ENCODE measurements at places on chromosomes 5 and 9.
A peak's percentile ranks its signal among the peaks of the same experiment; 100 is the strongest.

GRCh38 chr5:1118738-1119137, 6.9 kb upstream of the SLC12A7 start:
- DNase-seq: no peak

DNA sequence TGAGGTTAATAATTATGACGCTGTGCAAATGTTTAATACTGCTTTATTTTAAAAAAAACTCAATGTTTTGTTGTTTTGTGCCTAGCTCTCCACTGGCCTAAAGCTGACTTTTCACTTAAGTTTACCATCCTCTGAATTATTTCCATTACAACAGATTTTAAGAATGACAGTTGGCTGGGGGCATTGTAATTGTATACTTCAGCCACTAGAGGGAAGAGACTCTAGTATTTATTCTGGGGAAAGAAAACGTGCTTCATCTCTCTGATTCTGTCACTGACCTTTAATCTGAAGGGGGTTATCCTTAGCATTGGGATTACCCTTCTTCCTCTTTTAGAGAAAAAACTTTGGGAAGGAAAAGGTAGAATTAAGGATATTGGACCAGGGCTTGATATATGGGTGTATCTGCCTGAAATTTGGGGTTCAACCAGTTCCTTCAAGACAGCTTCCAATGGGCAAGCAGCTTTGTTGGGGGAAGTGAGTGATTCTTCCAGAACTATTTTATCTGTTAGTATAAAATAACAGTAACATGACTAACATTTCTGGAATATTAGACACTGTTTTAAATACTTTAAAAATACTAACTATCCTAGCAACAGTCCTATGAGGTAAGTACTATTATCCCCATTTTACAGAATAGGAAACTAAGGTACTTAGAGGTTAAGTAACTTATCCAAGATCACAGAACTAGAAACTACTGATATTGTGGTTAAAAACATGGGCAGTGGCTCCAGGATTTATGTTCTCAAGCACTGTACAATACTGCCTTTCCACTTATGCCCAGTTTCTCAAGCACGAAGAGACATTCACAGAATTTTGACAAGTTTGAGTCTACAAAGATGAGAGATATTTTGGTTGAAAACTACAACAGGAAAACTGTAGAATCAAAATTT, 208.4 kb downstream of the CD180 start:
- DNase-seq: peak; percentile 42

- no peak for DNase-seq
These were observed 78.6 kb downstream of the ANXA1 start for GRCh38 chr9:73230251-73230650.

DNA sequence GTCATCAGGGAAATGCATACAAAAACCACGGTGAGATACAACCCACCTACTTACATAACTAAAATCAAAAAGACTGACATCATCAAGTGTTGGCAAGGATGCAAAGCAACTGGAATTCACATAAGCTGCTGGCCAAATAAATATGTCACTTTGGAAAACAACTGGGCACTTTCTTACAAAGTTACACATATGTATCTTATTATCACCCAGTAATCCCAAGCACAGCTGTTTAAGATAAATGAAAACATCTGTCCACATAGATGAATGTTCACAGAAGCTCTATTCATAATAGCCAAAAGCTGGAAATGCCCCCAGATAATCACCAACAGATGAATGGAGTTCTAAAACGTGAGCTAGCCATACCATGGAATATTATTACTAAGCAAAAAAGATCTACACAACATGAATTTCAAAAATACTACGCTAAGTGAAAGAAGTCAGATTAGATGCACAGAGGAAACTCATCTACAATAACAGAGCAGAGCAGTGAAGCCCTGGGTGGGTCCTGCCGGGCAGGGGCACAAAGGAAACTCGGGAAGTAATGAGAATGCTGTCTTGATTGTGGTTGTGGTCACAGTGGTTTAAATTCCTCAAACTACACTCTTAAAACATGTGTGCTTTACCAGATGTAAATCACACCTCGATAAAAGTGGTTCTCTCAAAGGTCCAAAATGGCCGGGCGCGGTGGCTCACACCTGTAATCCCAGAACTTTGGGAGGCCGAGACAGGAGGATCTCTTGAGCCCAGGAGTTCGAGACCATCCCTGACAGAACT, 8.5 kb downstream of the CAMSAP1 start:
- DNase-seq: no peak

GRCh38 chr5:33180900-33181299, 259.9 kb upstream of the TARS1 start:
- DNase-seq: no peak

- DNase-seq: no peak
These were observed 60.6 kb upstream of the ZFR start for GRCh38 chr5:32504989-32505596.

GRCh38 chr9:126852086-126852688, 8.3 kb upstream of the ZBTB34 start:
- DNase-seq: no peak

- DNase-seq: no peak
These were observed 339.7 kb downstream of the RAB3C start for GRCh38 chr5:58922461-58923171.

- DNase-seq: peak; percentile 83
These were observed 131.8 kb upstream of the CHD1 start for GRCh38 chr5:99060306-99061261.

GRCh38 chr5:170788626-170789304, 5.2 kb downstream of the GABRP start:
- DNase-seq: no peak

DNA sequence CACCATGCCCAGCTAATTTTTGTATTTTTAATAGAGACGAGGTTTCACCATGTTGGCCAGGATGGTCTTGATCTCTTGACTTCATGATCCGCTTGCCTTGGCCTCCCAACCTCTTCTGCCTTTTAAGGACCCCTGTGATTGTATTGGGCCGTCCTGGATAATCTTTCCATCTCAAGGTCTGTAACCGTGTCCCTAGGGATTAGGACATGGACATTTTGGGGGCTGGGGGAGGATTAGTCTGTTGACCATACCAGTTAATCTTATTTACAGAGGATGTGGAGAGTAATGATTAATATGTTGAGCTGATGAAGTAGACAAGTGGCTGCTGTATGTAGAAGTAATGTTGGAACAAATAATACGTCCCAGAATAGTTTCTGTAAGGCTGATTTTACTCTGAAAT, 23.1 kb downstream of the LNPEP start:
- no peak for DNase-seq

DNA sequence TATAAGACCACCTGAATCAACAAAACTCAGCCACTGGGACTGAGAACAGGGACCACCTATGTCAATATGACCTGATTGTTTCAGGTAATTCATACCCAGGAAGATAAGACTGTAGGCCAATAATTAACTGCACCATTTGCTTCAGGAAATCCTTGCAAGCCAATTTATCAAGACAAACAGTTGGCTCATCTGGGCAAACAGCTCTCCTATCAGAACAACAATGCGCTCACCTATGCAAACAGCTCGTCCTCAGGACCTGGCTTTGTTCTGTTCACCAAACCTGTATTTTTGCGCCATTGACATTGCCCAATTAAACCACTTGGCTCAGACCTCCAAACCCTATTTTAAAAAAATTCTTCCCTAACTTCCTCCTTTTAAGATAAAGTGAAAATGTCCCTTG, 92.3 kb upstream of the MARCHF11 start:
- no peak for DNase-seq

DNA sequence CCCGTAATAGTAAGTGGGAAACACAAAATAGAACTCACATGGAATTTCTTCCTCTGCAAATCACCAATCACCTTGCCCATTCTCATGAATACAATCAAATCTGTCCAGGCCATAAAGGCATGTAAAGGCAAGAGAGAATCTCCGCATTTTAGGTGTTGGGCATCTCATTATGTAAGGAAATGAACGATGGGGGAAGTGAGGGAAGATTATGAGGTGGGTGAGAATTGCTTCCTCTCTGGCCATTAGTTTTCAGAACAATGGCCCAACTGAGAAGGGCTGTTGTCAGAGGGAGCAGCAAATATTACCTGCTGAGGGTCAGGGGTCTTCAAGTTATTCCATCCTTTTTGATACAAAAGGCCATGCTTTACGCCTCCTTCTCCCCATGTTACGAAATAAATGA, 455.1 kb downstream of the ARHGEF28 start:
- DNase-seq: no peak

- no peak for DNase-seq
These were observed 188.6 kb downstream of the CARTPT start for GRCh38 chr5:71907608-71908145.

DNA sequence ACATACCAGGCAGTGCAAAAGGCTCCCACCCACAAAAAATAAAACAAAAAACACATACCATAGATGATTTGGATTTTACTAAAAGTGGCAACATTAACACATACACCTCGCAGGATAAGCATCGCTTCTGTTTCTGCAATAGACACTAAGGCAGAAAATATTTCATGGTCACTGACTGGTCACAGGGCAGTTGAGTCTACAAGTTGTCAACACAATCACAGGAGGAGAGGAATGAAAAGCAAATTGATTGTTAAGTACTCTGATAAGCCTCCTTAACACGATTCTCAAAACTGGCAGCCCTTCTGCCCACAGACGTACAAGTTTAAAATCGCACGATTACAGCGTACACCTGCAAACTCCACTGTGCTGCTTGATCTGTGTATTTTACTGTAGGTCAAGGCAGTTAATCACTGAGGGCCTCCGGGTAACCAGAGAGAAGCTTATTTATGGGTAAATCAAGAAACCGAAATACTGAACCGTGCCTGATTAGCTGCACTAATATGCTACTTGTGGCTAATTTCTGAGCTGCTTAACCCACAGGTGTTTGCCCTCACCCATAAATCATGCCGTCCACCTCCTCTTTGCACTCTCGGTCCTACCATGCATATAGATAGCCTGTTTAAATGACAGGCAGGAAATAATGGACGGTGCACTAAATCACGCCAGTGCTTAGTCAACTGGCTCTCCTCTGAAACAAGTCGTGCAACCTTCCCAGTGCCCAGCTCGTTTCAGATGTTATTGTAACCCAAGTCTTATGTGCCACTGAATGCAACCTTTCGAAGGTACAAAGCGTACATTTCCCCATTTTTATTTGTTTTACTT, 659.4 kb upstream of the ADAMTS16 start:
- DNase-seq: no peak

GRCh38 chr9:27073841-27074728, 34.9 kb upstream of the TEK start:
- DNase-seq: no peak

DNA sequence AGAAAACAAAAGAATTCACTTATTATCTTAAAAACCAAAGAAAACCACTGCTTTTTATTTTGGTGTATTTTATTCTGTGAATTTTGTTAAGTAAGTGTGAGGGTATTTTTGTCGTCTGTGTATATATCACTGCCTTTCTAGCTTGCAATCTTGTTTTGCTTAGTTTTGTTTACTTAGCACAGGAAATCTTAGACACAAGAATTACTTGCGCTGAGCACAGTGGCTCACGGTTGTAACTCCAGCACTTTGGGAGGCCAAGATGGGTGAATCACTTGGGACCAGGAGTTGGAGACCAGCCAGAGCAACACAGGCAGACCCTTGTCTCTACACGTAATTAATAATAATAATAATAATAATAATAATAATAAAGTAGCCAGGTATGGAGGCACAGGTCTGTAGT, 230.3 kb downstream of the PAPPA start:
- no peak for DNase-seq

- no peak for DNase-seq
These were observed 180.0 kb upstream of the PTGER4 start for GRCh38 chr5:40499518-40500273.

- DNase-seq: no peak
These were observed 50.1 kb upstream of the HAND1 start for GRCh38 chr5:154528005-154528594.

DNA sequence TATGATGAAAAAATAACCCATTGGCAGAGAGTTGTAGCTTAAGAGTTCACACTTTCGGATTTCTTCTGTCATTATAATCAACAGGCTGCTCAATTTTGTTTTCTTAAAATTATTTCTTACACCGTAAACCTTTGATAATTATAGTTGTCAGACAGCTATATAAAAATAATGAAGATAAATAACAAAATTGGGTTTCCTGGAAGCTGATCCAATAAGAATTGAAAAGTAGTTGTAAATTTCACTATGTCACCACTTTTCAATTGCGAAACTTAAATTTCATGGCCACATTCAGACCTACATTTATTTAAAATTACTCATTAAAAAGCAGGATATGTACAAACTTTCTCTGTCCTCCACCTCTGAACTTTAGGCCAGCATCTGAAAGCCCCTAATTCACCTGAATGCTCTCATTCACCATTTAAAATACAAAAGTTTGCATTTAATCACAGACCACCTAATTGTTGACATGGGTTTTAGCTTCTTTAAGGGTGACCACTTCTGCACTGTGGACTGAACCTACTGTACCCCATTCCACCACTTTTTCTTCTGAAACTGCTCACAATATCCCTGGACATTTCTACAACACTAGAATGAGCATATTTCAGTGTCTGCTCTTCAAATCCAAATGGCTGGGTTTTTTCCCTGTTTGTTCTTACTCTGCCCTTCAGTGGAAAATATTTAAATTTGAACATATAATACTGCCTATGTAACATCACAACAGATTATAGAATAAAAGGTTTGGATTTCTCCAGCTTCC, 680 bp downstream of the SELENOP start:
- DNase-seq: no peak

DNA sequence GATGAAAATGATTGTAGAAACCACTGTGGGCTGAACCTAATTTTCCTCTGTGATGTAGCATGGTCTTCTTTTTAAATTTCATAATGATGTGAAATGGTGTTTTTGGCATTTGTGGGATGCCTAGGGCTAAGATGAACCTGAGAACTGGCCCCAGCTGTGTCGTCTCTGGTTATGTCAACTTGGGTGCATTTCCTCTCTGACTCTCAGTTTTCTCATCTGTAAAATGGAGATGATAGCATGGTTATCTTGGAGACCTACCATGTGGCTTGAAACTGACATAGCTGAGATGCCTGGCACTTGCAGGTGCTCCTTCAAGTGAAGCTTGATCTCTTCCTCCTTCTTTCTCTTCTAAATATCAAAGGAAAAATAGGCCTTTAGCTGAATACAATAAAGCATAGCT, 77.8 kb downstream of the BOD1 start:
- DNase-seq: no peak

DNA sequence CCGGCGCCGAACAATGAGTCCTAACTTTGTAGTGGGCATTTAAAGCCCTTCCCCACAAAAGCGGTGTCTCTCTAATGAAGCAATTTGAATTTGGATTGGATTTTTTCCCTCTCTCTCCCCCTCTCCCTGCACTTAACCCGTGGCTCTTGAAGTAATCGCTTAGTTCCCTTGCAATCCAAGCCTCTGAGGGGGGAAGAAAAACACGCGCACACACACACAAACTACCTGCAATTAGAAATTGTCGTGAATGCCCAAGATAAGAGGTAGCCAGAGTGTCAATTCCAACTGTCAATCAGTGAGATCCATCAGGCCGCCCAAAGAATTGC, 1.2 kb downstream of the LHX6 start:
- no peak for DNase-seq
